ENCODE measurements at places on chromosomes 6 and 20.
A peak's percentile ranks its signal among the peaks of the same experiment; 100 is the strongest.

DNA sequence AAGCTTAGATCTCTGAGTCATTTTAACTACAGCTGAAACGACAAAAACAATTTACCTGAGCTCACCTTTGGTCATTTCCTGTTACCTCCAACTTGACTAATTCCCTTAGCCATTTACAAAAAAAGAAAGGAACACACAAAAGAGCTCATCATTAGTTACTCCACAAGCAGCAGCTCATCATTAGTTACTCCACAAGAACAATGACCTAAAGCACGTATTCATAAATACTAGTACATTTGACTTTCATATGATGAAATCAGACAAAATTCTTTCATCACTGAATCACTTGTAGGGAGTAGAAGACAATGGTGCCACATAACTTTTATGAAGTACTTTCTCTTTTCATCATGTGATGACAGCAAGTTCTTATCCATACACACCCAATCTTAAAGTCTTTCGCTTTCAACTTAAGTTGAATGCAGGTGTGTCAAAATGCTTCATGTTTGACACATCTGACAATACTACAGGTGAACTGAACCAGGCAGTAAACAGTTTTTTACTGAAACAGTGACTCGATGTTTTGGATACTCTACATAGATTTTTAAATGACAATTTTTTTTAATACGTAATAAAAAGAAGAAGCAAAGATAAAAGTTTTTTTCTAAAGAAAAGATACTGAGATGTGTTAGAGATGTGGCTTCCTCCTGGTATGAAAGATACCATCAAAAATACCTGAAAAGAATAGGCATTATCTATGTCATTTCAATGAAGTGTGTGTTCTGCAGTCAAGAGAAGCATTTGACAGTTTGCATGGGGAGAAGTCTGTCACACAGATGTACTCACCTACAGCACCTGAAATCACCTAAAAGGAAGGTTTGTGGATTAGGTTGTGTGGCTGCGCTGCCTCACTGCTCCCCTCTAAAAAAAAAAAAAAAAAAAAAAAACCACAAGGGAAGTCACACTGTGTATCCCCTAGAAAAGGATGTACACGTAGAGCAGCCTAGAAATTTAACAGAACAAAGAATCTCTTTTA lies 109.1 kb downstream of the PRDM1 start:
- DNase-seq: no peak

DNA sequence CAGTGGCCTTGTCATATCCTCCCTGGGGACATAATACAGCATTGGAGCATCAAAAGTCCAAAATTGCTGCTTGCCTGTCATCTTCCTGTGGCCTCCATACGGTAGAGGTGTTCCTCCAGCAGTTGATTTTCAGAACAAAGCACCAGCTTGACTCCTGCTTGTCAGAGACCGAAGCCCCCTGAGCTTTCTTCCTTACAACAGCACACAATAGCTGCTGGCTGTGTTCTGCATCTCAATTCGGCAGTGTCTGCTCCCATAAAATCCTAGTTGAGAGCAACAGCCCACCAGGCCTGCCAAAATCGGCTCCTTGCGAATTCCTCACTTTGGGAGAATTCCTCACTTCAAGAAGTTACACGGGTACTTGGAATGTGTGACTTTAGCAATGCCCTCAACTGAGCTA lies 372.9 kb downstream of the SAMD5 start:
- DNase-seq: no peak

- DNase-seq: no peak
These were observed 71.1 kb upstream of the PMEPA1 start for GRCh38 chr20:57780906-57781305.

DNA sequence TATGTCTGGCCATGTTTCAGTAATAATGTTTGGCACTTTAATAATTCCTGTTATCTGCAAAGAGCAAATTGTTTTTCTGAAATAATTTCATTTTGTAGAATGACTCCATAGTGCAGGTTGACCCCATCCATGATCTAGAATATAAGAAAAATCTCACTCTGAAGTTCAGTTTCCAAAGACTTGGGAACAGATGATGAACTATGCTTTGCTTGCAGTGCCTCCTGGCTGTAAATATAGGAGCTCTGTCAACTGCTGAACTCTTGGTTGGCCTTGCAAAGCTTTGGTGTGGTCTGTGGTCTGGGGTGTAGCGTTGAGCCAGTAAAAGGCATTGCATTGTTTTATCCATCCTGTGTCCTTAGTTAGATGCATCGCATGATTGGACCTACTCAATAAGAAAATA lies 104.0 kb downstream of the PLCB4 start:
- DNase-seq: no peak

GRCh38 chr20:36969051-36969450 lies 17.5 kb upstream of the SAMHD1 start:
- DNase-seq: no peak

DNA sequence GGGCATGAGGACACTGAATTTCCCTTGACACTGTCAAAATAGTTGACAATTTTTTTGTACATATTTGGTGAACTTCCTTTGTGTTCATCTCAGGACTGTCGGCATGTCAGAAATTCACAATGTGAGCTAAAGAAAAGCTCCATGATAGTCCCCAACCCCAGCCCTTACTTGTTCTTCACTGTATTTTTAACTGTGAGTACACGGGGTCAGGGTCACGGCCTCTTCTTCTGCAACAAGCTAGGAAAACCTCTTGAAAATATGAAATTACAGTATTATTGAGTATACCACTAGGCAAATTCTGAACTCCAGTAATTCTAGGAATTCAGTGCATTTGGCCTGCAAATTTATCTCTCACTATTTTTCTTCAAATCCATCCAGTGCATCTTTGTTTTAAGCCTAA lies 199.4 kb downstream of the SLC24A3 start:
- DNase-seq: no peak

DNA sequence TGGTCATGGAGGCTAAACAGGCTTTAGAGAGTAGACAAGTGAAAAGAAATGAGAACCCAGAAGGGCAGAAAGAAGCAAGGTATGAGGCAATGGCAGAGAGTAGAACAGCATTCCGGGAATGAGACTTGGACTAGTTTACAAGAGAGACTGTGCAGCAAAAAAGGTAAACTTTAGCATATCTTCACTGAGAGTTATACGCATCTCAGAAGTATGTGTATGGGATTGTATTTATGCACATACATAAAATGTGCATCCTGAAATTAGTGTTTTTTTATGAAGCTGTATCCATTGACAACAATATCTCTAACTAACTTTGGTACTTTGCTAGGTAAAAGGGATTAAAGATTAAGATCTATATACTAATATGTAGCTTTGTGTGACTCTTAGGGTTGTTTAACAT lies 753.6 kb downstream of the BCKDHB start:
- no peak for DNase-seq

DNA sequence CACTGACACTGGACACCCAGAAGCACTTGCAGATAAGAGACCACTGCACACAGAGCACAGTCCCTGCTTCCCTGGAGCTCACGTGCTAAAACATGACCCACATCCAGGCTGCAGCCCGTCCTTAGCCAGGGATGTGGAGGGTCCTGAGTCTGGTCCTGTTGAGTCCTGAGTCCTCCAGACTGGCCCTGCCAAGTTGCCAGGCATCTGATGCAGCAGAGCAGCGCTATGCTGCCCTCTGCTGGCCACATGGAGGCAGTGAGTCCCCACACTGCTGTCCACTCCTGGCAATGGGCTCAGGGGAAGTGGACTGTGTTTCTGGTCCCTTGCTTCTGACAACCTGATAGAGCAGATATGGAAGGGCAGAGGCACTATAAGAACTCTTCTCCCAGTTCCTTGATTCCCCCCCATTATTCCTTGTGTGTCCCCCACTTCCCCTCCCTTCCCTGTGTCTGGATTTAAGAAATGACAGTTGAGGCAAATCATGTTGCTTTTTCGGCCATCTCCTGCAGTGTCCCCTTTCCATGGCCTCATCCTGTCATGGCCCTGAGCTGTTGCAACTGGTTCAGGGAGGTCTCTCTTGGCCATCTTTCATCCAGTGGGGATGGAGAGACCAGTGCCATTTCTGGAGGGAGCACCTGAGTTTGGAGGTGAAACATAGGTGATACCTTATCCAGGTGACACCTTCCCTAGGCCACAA lies 86.0 kb downstream of the DHX35 start:
- peak; percentile 51 for DNase-seq

GRCh38 chr20:49692941-49693340 lies 20.7 kb downstream of the B4GALT5 start:
- DNase-seq: no peak

DNA sequence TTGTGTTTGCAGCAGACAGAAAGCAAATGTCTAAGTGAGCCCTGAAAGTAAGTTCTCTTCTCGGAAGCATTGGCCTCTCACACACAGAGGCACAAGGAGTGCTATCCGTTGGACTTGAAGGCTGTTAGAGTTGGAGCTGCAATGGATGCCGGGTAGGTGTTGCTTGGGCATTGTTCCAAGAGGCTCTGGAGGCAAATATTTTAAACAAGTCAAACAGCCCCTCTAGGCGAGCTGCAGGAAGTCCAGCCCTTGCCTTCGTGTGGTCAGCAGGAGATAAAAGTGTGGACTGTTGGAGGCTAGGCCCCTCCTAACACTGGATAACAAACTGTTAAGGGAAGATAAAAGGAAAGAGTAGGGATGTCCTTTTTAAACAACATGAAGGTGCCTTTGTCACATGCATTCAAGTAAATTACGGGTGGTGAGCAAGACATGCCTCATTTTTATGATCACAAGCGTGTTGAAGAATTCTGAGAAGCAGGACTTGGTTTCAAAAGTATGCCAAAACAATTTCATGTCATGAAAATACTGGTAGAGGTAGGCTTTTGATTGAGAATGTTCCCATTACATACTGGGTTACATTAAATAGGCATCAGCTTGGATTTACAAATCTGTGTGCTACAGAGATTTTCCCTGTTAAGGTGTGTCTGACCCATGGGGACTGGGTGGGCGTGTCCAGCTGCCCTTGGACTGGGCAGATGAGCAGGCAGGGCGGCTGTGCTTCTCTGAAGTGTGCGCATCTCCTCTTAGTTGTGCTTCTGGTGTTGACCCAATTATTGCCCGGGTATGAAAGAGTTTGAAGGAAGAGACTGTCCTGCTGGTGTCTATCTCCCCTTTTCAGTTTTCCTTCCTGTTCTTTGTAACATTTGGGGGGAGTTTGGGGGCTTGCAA lies 57.5 kb downstream of the RREB1 start:
- no peak for DNase-seq

DNA sequence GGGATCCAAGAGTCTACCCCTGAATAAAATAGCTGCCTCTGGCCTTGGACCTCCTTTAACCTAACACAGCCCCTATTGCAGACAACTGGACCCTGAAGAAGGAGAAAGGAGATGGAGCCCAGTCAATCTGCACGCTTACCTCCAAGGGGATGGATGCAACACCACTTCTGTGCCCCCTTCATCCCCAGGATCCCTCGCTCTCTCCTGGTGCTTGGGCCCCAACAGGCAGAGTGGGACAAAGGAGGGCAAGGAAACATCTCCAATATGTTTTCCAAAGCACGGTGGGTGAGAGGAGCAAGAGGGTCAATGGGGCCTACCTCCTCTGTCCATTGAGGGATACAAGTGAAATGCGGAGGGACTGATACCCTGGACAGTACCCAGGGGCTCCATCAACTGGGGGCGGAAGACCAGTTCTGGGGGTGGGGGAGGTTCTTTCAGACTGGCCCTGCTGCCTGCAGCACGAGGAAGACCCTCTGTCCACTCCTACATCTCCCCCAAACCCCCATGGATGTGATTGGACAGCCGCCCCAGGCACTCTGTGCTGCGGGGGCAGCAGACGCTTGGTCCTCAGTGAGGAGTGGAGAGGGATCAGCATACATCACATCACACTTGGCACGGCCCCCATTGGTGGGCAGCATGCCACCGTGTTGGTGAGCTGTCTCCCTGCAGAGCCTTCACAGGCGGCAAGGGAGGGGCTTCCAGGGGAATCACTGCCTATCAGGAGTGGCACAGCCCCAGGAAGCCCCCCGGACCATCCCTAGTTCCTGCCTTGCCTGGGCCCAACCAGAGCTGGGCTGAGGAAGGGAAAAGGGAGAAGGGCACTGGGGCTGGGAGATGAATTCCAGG lies 70.6 kb downstream of the MRPL14 start:
- no peak for DNase-seq

- no peak for DNase-seq
These were observed 8.6 kb upstream of the SERPINB6 start for GRCh38 chr6:2979819-2980464.

DNA sequence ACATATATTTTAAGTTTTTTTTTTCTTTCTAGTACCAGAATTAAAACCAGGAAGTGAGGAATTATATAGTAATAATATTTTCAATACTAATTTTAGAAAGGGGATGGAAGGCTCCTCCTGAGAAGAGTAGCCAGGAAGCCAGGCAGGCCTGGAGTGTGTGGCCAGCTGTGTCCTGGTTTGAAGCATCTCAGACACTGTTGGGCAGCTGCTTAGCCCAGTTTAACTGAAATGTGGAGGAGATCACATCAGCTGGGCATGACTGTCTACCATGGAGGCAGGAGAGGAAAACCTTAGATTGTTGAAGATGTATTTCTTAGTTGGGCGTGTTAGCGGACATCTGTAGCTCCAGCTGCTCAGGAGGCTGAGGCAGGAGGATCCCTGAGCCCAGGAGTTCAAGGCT lies 142.2 kb downstream of the ARID1B start:
- DNase-seq: no peak

- DNase-seq: no peak
These were observed 11.3 kb downstream of the MYLK2 start for GRCh38 chr20:31830406-31830981.

DNA sequence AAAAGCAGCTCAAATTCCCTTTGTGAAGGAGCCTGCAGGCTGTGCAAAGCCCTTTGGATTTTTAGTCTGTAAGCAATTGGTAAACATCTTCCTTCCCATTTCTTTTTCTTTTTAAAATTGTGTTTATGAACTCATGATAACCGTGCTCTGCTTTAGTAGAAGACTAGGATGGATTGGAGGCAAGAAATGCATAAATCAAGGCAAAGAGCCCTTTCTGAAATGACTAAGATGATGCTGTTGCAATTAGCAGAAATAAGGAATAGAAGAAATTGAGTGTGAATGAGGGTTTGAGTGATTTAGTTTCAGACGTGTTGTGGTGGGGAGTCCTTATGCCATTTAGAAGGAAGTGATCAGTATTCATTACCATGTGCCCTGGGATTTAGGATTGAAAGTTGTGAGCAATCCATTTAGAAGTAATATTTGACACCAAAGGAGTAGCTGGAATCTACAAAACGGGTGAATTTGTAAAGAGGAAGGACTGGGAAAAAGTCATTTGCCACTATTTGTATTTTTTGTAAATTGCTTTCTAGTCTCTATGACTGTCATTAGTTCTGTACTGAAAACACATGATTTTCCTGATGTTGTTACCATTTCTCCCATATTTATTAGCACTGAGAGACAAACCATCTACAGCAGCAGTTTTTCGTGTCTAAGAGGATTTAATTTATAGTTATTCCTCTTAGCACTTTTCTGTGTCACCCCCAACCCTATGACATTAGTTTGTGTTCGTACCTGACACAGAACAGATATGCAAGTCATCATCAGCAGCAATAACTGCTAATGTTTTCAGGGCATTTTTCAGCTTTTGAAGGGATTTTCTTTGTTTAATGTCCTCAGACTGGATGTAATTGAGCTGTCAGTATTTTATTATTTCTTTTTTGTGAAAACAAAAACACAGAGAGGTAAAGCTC lies 265.0 kb downstream of the UTRN start:
- DNase-seq: no peak

Measured in stimulated activated CD4-positive, alpha-beta T cell treated with anti-CD3 and anti-CD28 coated beads, Interleukin-4, amount 100 ng/mL, for 4 hours (primary cell).